ENCODE measurements at places on chromosomes 1 and 21.

GRCh38 chr21:40402884-40403582, 443.9 kb downstream of the DSCAM start:
- no peak for DNase-seq

DNA sequence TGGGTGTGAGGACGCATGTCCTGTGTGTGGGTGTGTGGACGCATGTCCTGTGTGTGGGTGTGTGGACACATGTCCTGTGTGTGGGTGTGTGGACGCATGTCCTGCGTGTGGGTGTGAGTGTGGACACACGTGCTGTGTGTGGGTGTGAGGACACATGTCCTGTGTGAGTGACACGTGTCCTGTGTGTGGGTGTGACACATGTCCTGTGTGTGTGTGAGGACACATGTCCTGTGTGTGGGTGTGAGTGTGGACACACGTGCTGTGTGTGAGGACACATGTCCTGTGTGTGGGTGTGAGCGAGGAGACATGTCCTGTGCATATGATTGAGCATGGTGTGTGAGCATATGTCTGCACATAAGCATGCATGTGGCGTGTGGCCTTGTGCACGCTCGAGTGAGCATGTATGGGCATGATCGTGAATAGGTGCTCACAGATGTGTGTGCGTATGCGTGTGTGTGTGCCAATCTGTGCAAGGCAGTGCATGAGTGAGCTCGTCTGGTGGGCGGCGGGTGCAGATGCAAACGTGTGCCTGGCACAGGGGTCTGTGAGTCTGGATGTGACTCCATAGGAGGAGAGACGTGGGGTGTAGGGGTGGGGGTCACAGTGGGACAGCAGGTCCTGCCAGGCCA, 25.3 kb downstream of the MEGF6 start:
- DNase-seq, result no peak

DNA sequence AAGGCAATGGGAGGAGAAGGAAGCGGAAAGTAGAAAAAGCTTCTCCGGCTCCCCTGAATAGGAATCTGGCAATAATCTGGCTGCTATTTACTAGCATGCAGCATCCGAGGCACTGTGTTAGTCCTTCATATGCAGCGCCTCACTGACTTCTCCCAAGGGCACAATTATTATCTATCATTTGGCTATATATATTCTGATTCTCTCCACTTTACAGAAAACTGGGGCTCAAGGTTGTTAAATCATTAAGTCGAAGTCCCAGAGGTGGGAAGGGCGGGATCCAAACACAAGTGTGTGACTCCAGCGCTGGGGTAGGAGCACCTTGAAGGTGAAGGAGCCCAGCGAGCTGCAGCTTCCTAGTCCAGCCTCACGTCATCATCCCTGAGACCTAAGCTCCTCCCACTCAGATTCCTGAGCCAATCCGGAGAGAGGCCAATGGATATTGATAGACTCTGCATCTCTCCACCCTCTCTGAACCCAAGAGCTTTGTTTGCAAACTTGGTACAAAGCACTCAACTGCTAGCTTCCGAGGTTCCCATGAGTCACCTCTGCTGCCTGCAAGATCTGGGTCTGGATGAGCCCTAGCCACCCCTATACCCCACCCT, 16.6 kb upstream of the EYA3 start:
- DNase-seq, result no peak

DNA sequence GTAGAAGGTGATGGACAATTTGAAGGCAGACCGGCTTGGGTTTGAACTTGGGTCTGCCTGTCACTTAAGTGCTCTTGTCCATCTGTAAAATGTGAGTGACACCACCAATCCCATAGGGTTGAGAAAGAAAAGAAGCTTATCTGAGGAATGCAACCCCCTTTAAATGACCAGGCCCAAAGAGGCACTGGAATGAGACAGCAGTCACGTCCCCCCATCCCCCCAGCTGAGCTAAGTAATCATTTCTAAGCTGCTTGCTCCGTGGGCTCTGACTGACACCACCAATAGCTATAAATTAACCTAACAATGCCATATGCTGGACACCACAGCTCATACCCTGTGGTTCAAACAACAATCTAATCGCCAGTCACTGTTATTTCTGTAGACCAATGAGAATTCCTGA, 15.1 kb downstream of the LCA5L start:
- DNase-seq, result no peak

GRCh38 chr1:179251675-179252074, 22.2 kb upstream of the ABL2 start:
- DNase-seq, result no peak

All from skin of body (tissue), 3 donors.